ENCODE measurements at places on chromosomes 3 and 15. TPM values are rescaled to one million over a fixed set of nuclear protein-coding genes. Genes with fewer than 3 reads are reported as not detected.

DNA sequence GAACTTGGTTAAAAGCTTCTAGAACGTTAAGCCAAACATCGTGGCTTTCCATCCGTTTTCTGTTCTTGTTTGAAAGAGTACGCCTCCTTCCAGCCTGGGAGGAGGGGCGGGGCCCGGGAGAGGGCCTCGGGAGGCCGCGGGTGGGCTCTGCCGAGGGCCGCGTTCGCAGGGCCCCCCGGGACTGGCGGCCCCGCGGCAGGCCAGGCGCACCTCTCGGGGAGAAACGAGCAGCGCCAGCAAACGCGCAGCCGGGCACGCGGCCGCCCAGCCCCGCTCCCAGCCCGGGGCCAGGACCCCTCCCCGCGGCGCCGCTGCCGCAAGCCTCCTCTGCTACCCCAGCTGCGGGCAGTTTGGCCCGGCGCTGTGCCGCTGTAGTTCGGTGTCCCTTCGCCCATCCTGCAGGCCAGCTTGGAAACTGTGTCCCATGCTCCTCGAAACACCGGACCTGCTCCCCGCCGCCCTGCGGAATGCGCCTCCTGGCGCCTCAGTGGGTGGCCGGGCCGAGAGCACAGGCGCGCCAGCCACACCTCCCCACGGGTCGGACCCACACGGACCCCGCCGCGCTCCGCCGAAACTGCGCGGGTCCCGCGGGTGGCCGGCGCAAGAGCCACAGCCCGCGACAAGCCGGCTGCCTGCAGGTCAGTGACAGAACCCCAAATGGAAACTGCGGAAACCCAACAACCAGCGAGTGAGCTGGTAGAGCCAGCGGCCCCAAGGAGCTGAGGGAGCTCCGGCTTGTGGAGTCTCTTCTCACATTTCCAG is 2.3 kb downstream of the OCA2 start:
- no peak for DNase-seq

The NUTM1 gene
- not detected for polyA plus RNA-seq

The SAMMSON gene
- polyA plus RNA-seq: 0.38 TPM

GRCh38 chr3:100358413-100358812 is 23.9 kb downstream of the NIT2 start:
- DNase-seq: no peak

The P2RY12 gene
- polyA plus RNA-seq: 1.3 TPM

The WDR93 gene
- 0.24 TPM for polyA plus RNA-seq

- no peak for DNase-seq
Measured at GRCh38 chr3:40677749-40678148, 153.0 kb downstream of the ZNF621 start.

GRCh38 chr3:64329037-64329436 is 103.8 kb upstream of the PRICKLE2 start:
- no peak for DNase-seq

The CRYGS gene
- 2.4 TPM for polyA plus RNA-seq

DNA sequence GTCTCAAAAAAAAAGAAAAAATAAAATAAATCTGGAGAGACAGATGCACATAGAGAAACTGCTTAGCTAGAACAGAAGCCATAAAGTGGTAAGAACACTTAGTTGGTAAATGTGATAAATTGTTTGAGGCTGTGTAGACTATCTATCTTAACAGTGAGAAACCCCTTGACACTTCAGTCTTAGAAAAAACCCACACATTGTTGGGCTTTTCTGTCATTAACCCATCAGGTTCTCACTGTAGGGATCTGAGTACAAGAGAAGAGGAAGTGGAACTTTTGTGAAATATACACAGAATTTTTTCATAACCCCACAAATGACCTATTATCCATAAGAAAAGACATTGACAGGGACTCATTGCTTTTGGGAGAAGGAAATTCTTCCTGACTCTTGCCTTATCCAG is 24.4 kb downstream of the TP63 start:
- DNase-seq: no peak

- no peak for DNase-seq
Measured at GRCh38 chr3:171832989-171833388, 10.2 kb upstream of the TMEM212 start.

The TEX9 gene
- 3.0 TPM for polyA plus RNA-seq

GRCh38 chr15:55279746-55280351 is 9.8 kb downstream of the RAB27A start:
- no peak for DNase-seq

The ATP2B2 gene
- 0.13 TPM for polyA plus RNA-seq

- no peak for DNase-seq
Measured at GRCh38 chr3:155995525-155996370, 124.6 kb upstream of the KCNAB1 start.

The IQCF5 gene
- polyA plus RNA-seq: not detected

The STARD9 gene
- 11.3 TPM for polyA plus RNA-seq

- DNase-seq: peak; percentile 71
Measured at GRCh38 chr3:52005571-52005986, 9.9 kb upstream of the RPL29 start.

- no peak for DNase-seq
Measured at GRCh38 chr15:66931768-66932633, 133.4 kb upstream of the SMAD3 start.

DNA sequence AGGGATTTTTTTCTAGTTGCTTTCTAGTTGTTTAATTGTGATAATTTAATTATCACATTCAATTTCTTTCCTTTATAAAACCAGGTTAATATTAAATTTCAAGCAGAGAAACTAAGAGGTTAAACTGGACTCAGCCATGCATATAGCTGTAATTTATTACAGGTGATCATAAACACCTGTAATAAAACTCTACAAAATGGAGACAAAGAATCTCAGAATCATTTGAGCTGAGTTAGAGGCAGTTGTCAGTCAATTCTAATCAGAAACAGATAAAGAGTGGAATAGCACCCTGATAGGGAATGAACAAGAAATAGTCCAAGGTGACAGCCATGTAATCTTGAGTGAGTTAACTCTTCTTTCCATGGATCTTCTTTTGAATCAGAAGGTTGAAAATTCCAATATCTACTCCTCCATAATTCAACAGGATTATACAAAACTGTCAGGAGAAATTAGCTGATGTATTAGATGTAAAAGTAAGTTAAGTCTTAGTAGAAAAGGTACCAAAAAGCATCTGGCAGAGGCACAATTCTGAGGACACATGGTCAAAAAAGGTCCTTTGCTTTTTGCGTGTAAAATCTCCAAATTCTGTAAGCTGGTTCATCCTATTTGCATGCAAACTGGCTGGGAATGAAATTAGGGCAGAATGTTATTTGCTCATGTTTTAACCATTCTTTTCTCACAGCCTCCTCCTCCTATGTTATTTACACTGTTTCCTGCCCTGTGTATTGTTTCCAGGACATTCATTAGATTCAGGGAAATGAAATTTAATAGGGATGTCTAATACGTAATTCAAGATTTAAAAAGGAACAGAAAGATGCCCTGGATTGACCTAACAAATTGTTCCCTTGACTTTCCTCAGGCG is 39.4 kb upstream of the B3GNT5 start:
- DNase-seq: no peak

GRCh38 chr3:33467786-33468185 is 27.6 kb upstream of the UBP1 start:
- DNase-seq: no peak

DNA sequence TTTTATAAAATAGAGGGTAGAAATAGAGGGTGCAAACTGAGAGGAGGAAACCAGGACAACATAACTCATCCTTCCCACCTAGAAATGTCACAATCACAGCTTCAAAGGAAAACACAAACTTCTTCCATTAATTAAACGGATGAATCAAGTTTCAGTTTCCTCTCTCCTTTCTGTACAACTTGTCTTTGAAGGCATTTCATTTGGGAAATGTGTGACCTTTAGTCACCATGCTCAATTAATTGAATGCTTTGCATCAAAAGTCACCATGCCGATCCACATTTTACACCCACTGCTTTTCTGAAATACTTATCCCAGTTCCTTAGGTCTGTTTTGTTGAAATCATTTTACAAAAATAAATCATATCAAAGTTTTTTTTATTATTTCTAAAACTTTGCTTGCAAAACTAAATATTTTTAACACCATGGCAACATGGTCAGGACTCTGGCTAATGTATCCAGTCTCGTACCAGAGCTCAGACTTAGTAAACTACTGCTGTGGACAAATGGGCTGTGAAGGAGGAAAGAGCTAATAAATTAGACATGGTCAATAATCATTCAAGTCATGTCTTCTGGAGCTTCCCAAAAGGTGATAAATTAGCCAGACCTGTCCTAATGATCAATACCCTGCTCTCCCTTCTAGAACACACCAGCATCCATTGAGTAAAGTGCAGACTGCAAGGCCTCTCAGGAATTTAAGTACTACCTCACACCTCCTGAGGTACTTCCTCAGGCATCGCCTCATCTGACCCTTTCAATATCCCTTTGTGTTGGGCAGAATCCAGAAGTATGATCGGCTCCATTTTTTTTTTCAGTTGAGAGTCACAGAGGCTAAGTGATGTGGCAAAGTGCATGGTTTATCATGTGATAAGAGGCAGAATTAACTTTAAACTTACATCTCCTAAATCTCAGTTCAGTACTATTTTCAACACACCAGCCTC is 161.3 kb downstream of the GREM1 start:
- no peak for DNase-seq

GRCh38 chr3:73624017-73624820 is 522 bp downstream of the PDZRN3 start:
- DNase-seq: peak; percentile 57

- peak; percentile 99 for DNase-seq
Measured at GRCh38 chr15:68820295-68821189, at the start of gene ANP32A. TSS of gene ANP32A (minus strand) at chr15:68820895. CDS start at chr15:68820751, 144 bp downstream.

- no peak for DNase-seq
Measured at GRCh38 chr3:50167841-50168209, 12.7 kb downstream of the SEMA3F start.

DNA sequence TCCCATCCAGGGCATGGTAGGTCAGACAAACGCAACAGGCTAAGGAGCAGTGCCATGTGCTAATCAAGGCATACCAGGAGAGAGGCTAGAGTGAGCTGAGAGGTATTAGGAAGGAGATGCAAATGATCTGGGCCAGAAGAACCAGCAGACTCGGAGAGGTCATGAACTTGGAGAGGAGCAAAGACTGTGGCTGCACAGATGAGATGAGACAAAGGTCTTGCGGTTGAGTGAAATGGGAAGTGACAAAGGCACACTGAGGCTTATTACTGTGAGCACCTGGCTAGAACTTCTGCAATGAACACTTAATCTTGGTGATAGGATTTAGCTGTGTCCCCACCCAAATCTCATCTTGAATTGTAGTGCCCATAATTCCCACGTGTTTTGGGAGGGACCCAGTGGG is 380.2 kb downstream of the ULK4 start:
- no peak for DNase-seq

- no peak for DNase-seq
Measured at GRCh38 chr3:74353039-74353438, 261.4 kb downstream of the CNTN3 start.

The FBLN2 gene
- 10.8 TPM for polyA plus RNA-seq

GRCh38 chr3:120052225-120052624 is 42.0 kb downstream of the GSK3B start:
- no peak for DNase-seq

The SLMAP gene
- polyA plus RNA-seq: 26.3 TPM

DNA sequence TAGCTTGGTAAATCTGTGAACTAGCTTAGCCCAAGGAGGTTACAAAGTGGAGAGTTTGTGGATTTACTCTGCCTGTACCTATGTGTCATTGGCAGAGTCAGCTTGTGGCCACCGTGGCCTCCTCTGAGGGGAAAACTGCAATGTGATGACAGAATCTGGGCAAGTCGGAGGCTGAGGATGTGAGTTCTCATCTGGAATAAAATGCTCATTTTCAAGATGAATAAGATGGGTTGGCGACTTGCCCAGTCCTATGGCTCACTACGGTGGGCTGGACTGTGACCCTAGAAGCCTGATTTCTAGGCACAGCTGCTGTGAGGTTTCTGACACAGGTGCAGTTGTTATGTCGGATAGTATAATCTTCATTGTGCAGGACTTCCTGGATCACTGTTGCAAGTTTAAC is 83.7 kb downstream of the ETV5 start:
- DNase-seq: no peak

DNA sequence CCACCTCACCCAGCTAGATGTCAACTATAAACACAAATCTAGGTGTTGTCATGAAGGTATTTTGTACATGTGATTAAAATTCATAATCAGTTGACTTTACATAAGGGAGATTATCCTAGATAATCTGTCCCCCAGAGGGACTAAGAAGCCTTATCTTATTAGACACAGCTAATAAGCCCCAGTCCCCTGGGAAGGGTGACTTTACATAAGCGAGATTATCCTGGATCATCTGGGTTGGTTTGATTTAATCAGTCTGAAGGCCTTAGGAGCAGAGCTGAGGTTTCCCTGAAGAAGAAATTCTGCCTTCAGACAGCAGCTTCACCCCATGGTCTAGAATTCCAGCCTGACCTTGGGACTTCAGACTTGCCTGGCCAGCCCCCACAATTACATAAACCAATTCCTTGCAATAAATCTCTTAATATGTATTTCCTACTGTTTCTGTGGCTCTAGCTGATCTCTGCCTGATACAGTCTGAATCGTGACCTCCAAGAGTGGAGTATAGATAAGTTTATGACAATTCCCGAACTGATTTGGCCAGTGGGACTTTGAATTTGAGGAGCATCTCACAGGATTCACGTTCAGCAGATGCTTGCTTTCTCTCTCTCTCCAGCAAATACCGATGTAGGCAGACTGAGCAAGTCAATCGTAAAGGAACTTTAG is 66.5 kb downstream of the MRPL46 start:
- DNase-seq: no peak

- no peak for DNase-seq
Measured at GRCh38 chr3:139572847-139573672, 33.5 kb upstream of the RBP1 start.

The CASR gene
- 0.67 TPM for polyA plus RNA-seq

The C3orf85 gene
- not detected for polyA plus RNA-seq

- no peak for DNase-seq
Measured at GRCh38 chr15:51706926-51707608, 25.8 kb downstream of the SCG3 start.

The LEKR1 gene
- 0.41 TPM for polyA plus RNA-seq

GRCh38 chr3:113952921-113953320 is 5.1 kb downstream of the ZDHHC23 start:
- no peak for DNase-seq

- no peak for DNase-seq
Measured at GRCh38 chr3:52406231-52406661, 38.7 kb downstream of the SEMA3G start.

DNA sequence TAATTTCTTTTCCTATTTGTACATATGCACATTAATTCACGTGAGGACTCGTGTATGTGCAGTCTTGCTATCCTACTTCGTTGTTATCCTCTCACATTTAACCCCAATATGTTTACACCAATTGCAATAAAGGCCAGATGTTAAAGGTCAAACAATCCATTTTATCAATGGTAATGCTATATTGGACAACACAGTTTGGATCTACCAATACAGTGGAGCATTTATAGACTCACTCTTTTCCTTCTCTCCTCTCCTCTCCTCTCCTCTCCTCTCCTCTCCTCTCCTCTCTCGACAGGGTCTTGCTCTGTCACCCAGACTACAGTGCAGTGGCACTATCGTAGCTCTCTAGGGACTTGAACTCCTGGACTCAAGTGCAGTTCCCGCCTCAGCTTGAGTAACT is 324.0 kb downstream of the PTPRG start:
- DNase-seq: no peak

The CNTN4 gene
- 6.6 TPM for polyA plus RNA-seq

- no peak for DNase-seq
Measured at GRCh38 chr3:87004883-87005282, 13.9 kb upstream of the VGLL3 start.

GRCh38 chr15:98296653-98297052 is 336.1 kb downstream of the ARRDC4 start:
- no peak for DNase-seq

The SMAD6 gene
- polyA plus RNA-seq: 3.8 TPM

All from ovary (tissue), 10 donors.